ENCODE measurements at places on chromosomes 7 and 10. TPM values are rescaled to one million over a fixed set of nuclear protein-coding genes. Genes with fewer than 3 reads are reported as not detected.

Gene CYP26C1
- 0.10 TPM for total RNA-seq

DNA sequence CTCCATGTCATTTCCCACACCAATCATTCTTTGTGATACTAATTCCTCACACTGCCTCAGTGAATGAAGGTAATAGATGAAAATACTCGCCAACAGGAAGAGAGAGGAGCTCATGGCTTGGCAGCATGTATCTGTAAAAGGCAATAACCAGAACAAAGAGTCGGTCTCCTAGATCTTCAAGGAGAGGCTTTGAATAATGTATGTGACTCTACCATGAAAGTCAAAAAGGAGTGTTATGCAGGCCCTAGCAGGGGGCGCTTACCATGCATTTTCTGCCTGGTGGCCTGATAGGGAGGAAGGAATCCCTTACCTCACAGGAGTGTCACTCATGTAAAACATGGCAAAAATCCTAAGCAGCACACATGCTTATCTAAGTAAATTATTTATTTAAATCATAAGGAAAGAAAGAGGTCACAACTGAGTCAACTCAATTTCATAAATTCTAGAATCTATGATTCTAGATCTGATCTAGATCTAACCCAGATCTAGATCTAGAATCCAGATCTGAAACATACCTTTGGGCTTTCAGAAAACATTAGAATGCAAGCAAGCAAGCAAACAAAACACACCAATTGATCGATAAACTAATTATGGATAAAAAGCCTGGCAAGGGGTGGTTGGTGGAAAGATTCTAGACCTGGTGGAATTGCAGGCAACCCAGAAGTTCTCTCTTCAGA is 226.3 kb upstream of the KLF6 start:
- no peak for DNase-seq

GRCh38 chr10:57716884-57717283 is 550.8 kb downstream of the IPMK start:
- peak; percentile 47 for DNase-seq

DNA sequence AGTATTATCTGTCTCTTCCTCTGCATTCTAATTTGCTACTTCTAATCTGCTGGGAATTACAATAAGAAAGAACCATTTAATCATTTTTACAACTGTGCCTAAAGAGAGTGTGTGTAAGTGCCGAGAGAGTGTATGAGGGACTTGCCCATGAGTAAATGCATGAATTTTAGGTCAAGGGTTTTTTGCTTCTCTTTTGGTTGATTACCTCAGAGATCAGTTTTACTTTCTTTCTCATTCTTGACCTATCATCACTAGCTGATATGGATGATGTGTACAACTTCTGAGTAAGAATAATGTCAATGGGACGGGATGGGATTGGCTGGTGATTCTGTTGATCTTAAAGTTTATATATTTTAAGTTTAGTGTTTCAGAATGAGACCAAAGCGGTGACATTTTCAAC is 47.8 kb downstream of the IKZF1 start:
- DNase-seq, result no peak

- no peak for DNase-seq
Observed at GRCh38 chr10:74775099-74775498, 51.3 kb upstream of the KAT6B start.

DNA sequence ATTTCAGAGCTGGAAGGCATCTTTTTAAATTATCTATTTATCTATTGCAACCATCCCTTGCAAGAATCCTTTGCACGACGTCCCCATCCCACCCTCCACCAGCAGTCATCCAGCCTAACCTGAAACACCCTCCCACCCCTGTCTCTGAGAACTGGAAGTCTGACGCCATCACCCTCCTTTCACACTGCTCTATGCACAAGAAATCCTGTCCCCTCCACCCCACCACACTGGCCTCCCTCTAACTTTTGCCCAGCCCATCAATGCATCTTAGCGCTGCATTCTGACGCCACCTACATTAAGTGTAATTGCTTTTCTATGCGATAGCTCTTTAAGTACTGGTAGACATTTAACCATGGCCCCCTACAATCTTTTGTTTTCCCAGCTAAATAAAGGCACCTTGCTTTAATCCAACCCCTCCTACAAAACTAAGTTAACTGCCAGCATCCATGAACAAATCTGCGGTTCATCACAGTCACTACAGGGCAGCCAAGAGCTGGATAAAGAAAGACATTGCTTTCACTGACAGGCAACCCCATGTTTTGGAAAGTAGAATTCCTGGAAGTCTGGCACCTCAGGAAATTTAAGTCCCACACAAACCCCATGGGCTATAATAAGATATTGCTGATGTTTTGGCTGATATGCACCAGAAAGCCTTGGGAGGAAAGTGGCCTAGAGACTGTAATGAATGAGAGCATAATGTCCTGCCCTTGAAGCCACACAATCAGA is 128.0 kb downstream of the GLI3 start:
- DNase-seq, result no peak

- DNase-seq, result peak; percentile 79
Observed at GRCh38 chr7:74033372-74034311, 5.7 kb downstream of the ELN start.
